ENCODE measurements at places on chromosomes 7 and 10. TPM values are rescaled to one million over a fixed set of nuclear protein-coding genes. Genes with fewer than 3 reads are reported as not detected.

The HIBADH gene
- 29.5 TPM for polyA plus RNA-seq

The STAMBPL1 gene
- polyA plus RNA-seq = 9.0 TPM

The NAT16 gene
- not detected for polyA plus RNA-seq

The FAM25A gene
- 27.6 TPM for polyA plus RNA-seq

The MICALL2 gene
- 10.4 TPM for polyA plus RNA-seq

The KCNH2 gene
- not detected for polyA plus RNA-seq

The WNT8B gene
- polyA plus RNA-seq = not detected

The KAZALD1 gene
- 0.18 TPM for polyA plus RNA-seq

The NRP1 gene
- 55.4 TPM for polyA plus RNA-seq

The TMEM225B gene
- 0.23 TPM for polyA plus RNA-seq

All from keratinocyte (primary cell).